ENCODE measurements at places on chromosomes 16 and 17.

GRCh38 chr17:49343273-49343672, 18.8 kb downstream of the ZNF652 start:
- no peak for DNase-seq

DNA sequence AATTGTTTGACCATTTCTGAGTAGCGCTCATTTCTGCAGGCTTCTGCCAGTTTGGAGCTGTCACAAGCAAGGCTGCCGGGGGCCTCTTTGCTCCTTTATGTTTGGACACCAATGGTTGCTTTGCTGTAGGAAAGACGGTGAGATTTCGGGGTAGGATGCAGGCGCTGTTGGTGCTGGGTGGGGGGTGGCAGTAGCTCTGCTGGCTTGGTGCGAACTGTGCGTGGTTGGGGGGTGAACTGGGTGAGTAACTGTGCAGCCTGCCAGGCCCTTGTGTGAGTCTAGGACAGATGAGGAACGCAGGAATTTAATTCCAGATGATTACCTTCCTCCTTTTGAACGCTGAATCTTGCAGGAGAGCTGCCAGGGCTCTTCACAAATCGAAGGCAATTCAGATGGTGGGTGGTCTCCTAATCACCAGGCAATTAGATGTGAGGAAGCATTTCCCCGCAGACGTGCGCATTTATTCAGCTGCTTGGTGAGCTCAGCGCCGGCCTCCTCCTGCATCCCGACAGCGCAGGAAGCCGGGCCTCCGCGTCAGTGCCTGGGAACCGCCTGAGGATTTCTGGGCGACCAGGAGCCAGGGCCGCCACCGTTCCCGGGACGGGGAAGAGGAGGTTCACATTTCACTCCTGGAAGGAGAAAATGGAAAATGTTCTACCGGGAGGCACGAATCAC, 154.4 kb downstream of the FOXL1 start:
- DNase-seq, result no peak

GRCh38 chr17:16512011-16512410, 20.0 kb upstream of the LRRC75A start:
- DNase-seq, result no peak

GRCh38 chr17:81518785-81519283, 6.2 kb upstream of the ACTG1 start:
- no peak for DNase-seq

- DNase-seq, result no peak
Measured at GRCh38 chr17:82092628-82092994, 5.4 kb downstream of the FASN start.

DNA sequence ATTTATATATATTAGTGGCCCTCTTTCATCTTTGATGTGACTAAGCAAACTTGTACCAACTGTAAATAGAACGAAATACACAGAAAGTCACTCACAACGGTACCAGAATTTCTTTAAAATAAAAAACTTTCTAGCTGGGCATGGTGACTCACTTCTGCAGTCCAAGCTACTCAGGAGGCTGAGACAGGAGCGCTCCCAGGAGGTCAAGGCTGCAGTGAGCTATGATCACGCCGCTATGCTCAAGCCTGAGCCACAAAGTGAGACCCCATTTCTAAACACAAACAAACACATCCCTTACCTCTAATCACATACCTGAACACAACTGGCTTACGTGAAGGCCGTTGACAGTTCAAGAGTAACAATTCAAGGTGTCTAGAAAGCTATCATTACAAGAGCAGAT, 29.7 kb downstream of the STAT5B start:
- no peak for DNase-seq

- DNase-seq, result no peak
Measured at GRCh38 chr17:44502598-44503146, 534 bp downstream of the GPATCH8 start.

- no peak for DNase-seq
Measured at GRCh38 chr17:56917559-56918296, 3.9 kb upstream of the TRIM25 start.

DNA sequence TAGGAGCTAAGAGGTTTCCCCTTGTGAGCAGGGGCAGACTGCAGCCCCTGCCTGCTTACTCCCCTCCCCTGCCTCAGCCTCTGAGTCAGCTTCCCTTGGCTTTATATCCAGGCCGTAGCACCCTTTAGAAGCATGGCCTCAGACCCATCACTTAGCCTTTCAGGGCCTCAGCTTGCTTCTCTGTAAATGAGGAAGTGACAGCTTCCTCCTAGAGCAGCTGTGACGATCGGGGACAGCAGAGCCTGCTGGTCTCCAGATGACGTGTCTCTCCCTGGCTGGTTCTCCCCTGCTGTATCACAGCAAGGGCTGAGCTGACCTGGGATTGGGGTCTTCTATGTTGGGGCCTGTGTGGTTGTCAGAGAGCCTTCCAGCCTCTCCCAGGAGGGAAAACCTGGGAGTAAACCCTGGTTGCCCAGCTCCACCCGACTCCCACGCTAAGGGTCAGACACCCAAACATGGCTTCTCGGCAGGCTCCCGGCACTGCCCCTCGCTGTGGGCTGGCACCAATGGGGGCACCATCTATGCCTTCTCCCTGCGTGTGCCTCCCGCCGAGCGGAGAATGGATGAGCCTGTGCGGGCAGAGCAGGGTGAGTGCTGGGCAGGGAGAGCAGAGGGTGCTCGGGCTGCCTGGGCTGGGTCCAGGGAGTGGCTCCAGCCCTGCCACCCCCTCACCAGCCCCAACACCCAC, 16.3 kb upstream of the MYO15B start:
- DNase-seq, result no peak

- no peak for DNase-seq
Measured at GRCh38 chr16:84813141-84813934, 6.4 kb upstream of the CRISPLD2 start.

- DNase-seq, result no peak
Measured at GRCh38 chr17:10205549-10206185, 7.3 kb upstream of the GAS7 start.

- DNase-seq, result no peak
Measured at GRCh38 chr17:42709561-42709960, 27.2 kb downstream of the CNTNAP1 start.

- DNase-seq, result no peak
Measured at GRCh38 chr17:51706093-51706492, 445.7 kb downstream of the UTP18 start.

GRCh38 chr16:84942786-84943185, 68.5 kb downstream of the ZDHHC7 start:
- no peak for DNase-seq

GRCh38 chr16:11004973-11005610, 60.7 kb downstream of the CLEC16A start:
- DNase-seq, result no peak

- no peak for DNase-seq
Measured at GRCh38 chr17:36945959-36946725, 2.6 kb upstream of the AATF start.

- no peak for DNase-seq
Measured at GRCh38 chr16:76749780-76750375, 441.1 kb upstream of the MON1B start.

- DNase-seq, result no peak
Measured at GRCh38 chr17:5780476-5780875, 196.2 kb upstream of the NLRP1 start.
